Activated CD8-positive, alpha-beta memory T cell treated with anti-CD3 and anti-CD28 coated beads for 1 hour (primary cell): ENCODE measurements at places on chromosomes 4 and X.

DNA sequence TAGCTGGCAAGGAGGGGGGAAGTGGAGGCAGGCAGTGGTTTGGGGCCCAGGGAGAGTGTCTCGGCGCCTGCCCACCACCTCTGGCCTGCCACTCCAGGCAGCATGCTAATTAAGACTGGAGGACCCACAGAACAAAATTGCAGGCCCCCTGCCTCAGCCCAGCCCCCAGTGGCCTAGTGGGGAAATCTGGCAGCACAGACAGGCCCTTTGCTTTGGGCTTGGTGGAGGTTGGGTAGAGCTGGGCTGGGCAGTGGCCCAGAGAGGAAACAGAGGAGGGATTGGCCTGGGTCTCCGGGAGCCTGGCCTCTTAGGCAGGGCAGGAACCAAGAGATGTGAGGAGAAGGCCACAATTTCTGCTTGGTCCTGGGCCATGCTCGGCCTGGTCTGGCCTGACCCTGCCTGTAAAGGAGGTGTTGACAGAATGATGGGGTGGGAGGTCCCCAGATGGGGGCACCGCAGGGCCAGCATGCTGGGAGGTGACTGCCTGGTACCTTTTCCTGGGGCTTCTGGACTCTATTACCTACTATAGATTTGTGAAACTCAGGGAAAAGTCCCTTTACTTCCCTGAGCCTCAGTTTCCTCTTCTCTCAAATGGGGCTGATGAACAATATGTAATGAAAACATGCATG is 92.4 kb upstream of the PJA1 start:
- DNase-seq: no peak

- DNase-seq: no peak
These were observed 123.5 kb upstream of the WDR1 start for GRCh38 chr4:10239982-10240654.

GRCh38 chrX:72050011-72050410 is 81.7 kb downstream of the RTL5 start:
- DNase-seq: no peak

DNA sequence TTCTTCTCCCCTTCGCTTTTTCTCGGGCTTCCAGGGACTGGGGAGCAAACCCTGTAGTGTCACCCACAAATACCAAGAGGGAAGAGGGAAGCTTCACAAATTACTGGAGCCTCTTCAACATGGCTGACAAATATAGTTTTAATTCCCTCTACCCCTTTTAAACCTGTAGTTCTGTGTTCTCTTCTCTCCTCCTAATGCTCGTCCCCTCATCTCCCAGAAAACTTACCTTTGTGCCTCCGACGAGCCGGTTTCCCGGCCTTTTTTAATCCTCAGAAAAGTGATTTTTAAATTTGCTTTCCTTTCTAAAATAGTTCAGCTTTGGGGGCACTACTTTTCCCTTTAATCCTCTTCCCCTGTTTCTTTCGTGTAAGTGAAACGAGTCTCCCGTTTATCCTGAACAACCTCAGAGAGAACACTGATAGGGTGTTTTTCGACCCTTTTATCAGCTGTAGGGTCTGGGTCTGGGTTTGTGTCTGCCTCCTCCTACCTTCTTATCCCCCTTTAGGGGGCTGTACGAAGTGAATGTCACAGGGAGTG is 408 bp downstream of the TET2 start:
- no peak for DNase-seq

- no peak for DNase-seq
These were observed 2.2 kb upstream of the MID2 start for GRCh38 chrX:107823456-107823855.

DNA sequence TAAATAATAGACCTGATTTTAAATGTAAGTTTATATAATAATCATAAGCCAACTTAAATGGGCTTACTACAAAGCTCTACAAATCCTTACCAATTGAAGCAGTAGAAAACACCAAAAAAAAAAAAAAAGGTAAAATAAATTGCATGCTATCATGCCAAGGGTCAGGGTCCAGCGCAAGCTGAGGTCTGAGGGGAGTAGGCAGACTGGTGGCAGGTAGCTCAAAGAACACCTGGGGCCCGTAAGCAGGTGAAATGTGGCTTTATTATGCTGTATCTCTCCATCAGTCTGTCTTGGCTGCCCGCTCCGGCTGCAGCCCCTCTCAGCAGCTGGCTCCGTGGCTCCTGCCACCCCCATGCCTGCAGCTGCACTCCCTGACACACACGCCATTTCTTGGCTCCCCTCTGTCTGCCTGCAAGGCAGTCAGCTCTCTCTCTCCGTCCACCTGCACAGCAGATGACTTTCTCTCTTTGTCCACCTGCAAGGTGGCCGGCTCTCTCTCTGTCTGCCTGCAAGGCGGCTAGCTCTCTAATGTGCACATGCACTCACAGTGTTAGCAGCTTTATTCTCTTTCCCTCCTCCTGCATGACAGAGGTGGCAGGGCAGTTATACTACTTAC is 209.4 kb upstream of the UGT8 start:
- DNase-seq: no peak

DNA sequence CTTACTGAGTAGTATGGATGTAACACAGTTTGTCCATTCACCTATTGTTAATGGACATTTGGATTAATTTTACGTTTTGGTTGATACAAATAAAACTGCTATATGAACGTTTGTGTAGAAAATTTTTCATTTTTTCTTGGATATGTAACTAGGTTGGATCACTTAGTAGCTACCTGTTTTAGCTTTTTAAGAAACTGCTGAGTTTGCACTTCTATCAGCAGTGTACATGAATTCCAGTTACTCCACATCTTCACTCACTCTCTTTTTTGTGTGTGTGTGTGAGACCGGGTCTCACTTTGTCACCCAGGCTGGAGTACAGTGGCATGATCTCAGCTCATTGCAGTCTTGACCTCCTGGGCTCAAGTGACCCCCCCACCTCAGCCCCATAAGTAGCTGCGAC is 15.4 kb downstream of the LARP1B start:
- DNase-seq: no peak

GRCh38 chr4:134200811-134201215 is 776 bp downstream of the PABPC4L start:
- no peak for DNase-seq

DNA sequence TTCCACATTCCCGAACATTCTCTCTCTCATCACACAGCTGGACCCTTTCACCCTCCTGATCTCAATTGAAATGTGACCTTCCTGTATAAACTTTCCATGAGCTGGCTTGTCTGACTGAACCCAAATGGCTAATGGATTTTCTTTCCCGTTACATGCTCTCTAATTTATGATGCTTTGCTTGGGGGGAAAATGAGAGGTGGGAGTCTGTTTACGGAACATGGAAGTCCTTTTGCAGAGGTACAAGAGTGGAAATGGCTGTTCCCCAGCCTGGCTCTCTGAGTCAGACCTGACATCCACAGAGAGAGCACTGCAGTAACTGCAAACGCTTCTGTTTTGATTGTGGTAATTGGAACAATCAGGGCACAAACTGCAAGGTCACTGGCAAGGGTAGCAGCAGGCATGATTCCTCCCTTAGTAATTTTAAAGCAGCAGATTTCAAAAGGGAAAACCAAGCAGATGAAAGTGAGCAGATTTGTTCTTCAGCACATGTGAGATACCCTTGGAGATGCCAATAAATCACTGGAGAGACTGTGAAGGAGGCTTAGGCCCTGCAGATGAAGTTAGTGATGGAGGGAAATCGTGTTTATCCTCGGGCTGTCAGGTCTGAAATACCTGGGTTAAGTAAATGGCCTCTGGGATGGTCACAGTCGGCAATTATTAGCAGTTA is 83.9 kb downstream of the SNCA start:
- no peak for DNase-seq

DNA sequence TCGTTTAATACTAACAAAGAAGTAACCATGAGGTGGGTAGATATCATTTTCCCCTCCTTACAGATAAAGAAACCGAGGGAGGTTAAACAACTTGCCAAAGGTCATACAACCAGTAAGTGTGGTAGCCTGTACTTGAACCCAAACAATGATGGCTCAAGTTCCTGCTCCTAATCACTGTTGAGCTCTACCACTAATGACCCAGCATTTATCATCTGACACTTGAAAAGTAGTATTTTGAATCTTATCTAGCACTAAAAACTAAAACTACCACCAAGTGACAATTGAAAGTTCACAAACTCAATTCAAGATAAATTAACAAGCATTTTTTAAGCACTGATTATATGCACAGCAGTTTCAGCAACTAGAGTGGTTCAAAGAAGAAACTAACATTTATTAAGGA is 13.1 kb downstream of the FBXW7 start:
- DNase-seq: no peak
